CD4-positive, alpha-beta memory T cell (primary cell): ENCODE measurements at places on chromosomes 12 and 14.

DNA sequence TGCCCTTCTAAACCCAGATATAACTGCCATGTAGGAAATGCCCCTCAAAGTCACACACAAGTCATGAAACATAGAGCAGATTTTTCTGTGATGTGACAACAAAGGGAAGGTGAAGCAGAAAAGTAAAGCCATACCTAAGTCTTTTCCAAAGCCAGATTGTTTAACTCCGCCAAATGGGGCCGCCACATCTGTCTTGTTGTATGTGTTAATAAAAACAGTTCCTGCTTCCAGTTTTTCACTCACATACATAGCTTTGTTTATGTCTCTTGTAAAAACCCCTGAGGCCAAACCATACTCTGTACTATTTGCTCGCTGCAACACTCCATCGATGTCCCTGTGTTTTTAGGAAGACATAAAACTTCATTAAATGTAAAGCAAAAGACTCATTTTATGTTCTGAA, 40.3 kb downstream of the NOPCHAP1 start:
- no peak for DNase-seq

DNA sequence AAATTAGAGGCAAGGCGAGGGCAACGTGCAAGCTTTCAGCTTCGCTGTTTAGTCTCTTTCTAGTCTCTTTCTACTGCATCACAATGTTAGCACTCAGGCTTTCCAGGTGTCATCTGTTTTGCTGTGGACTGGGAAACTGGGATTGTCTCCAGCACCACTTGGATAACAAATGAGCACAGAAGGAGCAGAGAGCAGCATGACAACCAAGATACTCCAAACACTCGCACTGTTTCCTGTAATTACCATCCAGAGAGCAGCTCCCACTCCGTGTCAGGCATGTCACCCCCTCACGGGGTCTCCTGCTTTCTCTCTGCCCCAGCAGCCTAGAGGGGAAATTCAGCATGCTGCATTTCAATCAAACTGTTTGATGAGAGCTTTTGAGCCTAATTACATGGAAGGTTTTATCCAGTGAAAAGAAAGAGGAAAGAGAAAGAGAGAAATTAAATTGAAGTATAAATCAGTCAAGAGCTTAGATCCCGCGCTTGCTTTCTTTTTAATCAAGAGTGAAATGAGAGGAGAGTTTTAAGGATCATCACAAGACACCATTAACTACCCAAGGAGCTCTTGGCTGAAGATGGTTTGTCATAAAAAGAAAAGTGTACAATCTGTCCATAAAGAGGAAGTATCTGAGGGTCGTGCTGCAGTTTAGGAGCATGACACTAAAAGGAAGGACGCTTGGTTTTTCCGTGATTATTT, 917.7 kb downstream of the DIO2 start:
- no peak for DNase-seq

DNA sequence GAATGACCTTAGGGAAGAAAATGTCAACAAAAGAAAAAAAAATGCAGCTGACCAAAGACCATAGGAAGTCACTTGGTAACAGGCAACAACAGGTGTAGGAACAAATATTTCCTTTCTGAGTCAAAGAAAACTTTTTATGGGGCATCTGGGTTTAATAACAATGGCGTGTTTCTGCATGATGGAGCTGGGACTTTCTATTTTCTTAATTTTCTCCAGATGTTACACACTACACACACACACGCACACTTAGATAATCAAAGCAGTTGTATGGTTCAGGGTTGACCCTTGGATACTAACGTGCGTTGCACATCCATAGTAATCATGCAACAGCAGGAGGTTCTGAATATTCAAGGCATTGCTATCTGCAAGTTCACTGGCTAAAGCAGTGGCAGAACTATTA, 47.9 kb upstream of the NTF3 start:
- no peak for DNase-seq

GRCh38 chr14:88346048-88346639, 23.1 kb upstream of the KCNK10 start:
- DNase-seq: no peak

GRCh38 chr14:32497248-32497647, 168.2 kb downstream of the AKAP6 start:
- no peak for DNase-seq

DNA sequence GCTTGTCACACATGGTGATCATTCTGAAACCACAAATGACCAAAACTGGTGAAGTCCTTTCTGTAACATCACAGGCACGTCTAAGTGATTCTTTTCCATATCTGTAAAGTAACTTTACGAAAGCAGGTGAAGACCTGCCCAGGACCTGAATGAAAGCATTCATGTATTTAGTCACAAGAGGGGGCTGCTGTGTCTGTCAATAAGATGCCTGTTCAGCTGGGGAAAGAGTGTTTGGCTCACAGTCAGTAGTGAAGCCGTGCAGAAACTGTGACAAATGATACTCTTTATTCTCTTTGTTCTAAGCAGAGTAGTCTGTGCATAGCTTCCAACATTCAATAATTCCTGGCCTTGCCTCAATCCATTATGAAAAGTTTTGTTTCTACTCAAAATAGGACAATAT, 373.5 kb upstream of the OR4E1 start:
- DNase-seq: peak; percentile 51

GRCh38 chr12:43029971-43030370, 440.4 kb upstream of the PRICKLE1 start:
- DNase-seq: no peak
